MM.1S (cell line): ENCODE measurements at places on chromosomes 2 and 18.
A peak's percentile ranks its signal among the peaks of the same experiment; 100 is the strongest.

GRCh38 chr2:240872317-240873097 is 3.9 kb downstream of the AGXT start:
- DNase-seq = no peak

DNA sequence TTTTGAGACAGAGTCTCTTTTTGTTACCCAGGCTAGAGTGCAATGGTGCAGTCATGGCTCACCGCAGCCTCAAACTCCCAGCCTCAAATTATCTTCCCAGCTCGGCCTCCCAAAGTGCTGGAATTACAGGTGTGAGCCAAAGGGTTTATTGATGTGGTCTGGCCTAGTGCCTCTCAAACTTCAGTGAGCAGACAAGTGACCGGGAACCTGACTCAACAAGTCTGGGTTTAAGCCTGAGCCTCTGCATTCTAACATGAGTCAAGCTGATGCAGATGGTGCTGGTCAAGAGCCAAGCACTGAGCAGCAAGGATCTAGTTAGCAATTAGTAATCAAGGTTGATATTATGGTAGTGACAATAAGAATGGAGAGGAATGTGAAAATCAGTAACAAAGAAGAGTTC is 21.3 kb downstream of the CDK15 start:
- DNase-seq = no peak

GRCh38 chr18:543447-544078 is 36.6 kb upstream of the CETN1 start:
- DNase-seq = no peak

GRCh38 chr2:218716070-218716469 is 5.4 kb downstream of the TTLL4 start:
- DNase-seq = no peak

GRCh38 chr2:217914078-217914477 is 88.7 kb downstream of the TNS1 start:
- DNase-seq = no peak

GRCh38 chr2:43226955-43227829 is 786 bp upstream of the ZFP36L2 start:
- DNase-seq = peak; percentile 82

GRCh38 chr2:121804340-121804739 is 48.9 kb downstream of the TSN start:
- DNase-seq = no peak

- DNase-seq = no peak
Measured at GRCh38 chr2:27356056-27356381, 545 bp downstream of the GTF3C2 start.

DNA sequence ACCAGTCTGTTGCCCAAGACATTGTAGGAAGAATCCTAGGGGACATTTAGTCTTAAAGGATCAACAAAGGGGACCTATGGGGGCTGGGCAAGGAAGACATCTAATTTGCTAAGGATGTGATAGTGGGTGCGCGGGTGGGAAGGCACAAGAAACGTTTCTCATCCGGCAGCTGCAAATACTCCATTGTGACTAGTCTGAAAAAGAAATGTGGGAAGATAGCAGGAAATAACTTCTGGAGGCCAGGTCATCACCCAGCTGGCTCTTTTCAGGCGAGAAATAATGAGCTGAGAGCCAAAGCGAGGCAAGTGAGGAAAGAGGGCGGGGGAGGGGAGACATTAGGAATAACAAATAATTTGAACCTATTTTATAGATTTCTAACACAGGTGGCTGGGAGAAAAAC is 70.3 kb upstream of the NCK2 start:
- no peak for DNase-seq

DNA sequence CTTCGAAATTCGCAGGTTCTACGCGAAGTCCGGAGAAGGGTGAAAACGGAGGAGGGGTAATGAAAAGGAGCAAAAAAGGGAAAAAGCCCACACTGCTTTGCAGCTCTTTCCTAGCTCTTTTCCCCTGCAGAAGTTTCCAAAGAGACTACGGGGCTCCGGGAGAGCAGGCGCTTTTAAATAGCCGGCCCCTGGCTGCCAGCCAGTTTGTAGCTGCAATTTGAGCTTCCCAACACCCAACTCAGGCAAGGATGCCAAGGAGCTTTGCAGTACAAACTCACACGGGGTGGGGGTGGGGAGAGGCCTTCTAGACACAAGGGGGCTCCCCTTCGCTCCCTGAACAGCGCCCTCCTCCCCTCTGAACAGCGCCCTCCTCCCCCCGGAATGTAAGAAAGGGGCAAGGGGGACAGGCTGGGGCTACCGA is at the start of gene IGFBP5:
Gene IGFBP5 (minus strand): TSS at position 149 of the 421 bp plus-strand sequence. CDS start 774 bp downstream, outside the sequence.
- DNase-seq = no peak

DNA sequence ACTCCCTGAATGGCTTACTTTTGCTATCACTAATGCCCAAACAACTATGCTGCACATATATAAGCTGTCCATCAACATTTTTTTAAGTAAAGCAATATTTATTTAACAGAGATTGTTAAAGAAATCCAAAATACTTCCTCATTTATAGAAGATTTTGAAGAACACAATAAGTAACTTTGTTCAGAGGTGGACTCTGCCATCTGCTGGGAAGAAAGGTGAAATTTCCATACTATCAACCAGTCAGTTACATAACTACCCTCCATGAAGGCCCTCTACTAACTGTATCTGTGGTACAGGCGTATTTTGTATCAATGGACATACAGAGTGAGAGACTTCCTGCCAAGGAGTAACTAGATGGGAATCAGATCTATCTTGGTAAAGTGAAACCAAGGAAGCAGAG is 106.0 kb downstream of the DTNB start:
- DNase-seq = peak; percentile 53

- DNase-seq = no peak
Measured at GRCh38 chr2:128817171-128817570, 498.5 kb upstream of the HS6ST1 start.

DNA sequence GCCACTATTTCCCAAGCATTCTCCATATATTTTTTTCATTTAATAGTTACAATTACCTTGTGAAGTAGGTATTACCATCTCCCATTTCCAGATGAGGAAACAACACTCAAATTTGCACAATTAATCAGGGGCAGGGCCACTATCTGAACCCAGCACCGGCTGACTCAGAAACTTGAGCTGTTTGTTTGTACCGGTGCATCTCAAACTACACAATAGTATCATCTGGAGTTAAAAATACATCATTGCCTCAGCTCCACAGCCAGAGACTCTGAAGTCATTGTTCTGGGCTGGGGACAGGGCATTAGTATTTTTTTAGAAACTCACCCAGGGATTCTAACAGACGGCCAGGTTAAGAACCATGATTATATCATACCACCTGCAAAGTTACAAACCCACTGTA is 55.9 kb downstream of the CDCA7 start:
- no peak for DNase-seq

- DNase-seq = no peak
Measured at GRCh38 chr2:19807866-19808265, 93.9 kb downstream of the TTC32 start.

GRCh38 chr2:223319601-223320000 is 267.6 kb downstream of the KCNE4 start:
- DNase-seq = no peak

GRCh38 chr2:19630921-19631320 is 270.9 kb downstream of the TTC32 start:
- DNase-seq = no peak

- no peak for DNase-seq
Measured at GRCh38 chr18:36454245-36454644, 156.7 kb downstream of the FHOD3 start.

DNA sequence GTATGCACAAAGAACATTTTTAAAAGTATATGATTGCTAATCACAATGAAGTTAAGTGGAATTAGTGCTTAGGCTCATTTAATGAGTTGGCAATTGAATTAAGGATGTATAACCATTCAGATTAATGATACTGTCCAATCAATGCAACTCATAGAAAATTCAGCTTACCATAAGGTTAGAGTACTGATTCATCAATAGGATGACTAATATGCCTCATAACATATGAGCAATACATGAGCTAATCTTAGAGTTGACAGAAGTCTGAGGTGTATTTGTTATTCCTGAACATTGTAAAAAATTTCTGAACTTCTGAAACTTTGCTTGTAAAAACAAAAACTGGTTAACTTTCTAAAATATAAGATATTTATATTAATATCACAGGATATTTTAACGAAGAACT is 118.3 kb upstream of the NETO1 start:
- no peak for DNase-seq

DNA sequence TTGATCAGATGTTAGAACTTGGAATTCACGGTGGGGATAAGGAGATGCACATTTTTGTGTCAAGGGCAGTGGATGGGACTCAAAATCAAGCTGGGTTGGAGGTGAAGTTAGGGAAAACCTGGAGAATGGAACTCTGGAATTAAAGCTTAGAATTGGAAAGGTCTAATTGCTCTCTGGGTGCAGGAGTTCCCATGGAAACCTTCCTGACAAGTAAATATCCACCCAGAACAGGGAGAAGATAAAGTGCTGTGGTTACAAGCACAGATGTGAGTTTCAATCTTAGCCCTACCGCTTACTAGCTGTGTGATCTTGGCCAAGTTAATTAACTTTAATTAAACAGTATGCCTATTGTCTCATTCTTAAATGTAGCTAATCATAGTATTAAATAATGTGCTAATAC is 71.3 kb upstream of the TCF7L1 start:
- no peak for DNase-seq

DNA sequence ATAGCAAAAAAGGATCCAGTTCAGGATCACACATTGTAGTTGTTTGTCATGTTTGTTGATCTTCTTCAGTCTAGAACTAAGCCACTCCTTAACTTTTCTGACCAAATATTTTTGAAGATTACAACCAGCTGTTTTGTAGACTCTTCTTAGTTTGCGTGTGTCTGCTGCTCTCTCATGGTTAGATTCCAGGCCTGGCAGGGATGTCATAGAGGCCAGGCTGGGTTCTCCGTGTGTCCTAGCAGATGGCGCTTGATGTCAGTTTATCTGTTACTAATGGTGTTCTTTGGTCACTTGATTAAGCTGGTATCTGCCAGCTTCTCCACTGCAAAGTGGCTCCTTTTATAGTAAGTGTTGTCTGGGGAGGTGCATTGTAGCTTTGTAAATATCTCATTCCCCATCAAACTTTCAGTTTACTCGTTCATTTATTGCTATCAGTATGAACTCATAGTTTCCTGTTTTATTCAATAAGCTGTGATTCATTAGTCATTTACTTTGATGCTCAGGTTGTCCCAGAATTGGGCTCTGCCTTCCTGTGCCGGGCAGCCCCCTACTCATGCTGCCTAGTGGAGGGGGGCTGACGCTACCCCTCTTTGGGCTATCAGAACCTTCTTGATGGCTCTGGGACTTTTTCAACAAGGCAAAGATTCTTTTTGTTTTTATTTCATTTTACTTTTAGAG is 42.1 kb downstream of the GRHL1 start:
- no peak for DNase-seq

DNA sequence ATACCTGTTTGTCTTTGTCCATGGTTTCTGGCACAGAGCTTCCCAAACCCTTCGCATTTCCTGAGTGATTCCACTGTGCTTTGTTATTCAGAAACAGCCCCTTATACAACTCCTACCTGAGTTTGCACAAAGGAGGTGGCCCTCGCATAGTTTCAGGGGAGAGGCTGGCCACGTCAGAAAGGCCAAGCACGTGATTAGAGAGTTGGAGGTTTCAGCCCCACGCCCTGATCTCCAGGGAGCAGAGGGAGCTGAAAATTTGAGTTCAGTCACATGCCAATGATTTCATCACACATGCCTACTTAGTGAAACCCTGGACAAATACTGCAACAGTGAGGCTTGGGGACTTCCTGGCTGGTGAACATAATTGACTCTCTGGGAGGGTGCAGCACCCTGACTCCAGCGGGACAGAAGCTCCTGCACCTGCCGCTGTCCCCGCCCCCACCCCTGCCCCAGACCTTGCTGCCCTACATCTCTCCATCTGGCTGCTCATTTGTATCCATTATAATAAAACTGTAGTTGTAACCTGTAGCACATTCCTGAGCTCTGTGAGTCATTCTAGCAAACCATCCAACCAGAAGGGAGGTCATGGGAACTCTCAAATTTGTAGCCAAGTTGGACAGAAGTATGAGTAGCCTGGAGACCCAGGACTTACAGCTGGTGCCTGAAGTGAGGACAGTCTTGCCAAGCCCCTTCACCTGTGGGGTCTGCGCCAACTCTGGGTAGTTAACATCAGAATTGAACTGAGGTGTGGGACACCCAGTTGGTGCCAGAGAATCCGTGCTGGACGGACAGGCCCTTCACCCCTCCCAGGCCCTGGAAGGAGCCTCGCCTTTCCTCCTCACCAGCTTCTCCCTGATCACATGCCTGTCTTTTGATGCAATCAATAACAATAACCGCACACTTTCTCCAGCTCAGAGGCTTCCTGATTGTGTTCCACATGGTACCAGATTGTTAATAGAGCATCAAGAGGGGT is 224.3 kb downstream of the ANAPC1 start:
- DNase-seq = peak; percentile 51

- DNase-seq = no peak
Measured at GRCh38 chr2:194319222-194319992, 1337.6 kb upstream of the SLC39A10 start.

- DNase-seq = no peak
Measured at GRCh38 chr2:59034837-59035236, 793.7 kb upstream of the FANCL start.

GRCh38 chr2:189797902-189798301 is 13.7 kb downstream of the PMS1 start:
- DNase-seq = no peak

GRCh38 chr2:175605640-175606009 is 396.4 kb downstream of the LNPK start:
- no peak for DNase-seq

- no peak for DNase-seq
Measured at GRCh38 chr2:179332903-179333302, 68.3 kb upstream of the SESTD1 start.

DNA sequence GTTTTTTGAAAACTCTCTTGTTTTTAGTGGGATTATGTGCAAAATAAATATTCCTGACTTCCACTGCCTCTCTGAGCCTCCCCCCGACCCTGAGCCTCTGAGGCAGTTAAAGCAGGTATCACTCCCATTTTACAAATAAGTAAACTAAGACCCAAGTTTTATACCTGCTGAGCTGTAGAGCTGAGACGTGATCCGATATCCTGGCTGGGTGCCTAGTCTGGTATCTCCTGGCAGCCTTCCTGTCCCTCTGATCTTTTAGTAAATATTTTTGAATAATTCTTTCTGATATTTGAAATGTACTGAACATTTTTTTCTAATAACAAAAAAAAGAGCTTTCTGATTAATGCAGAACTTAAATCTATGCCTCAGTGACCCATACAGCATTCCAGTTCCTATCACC is 108.3 kb upstream of the NOSTRIN start:
- DNase-seq = no peak

DNA sequence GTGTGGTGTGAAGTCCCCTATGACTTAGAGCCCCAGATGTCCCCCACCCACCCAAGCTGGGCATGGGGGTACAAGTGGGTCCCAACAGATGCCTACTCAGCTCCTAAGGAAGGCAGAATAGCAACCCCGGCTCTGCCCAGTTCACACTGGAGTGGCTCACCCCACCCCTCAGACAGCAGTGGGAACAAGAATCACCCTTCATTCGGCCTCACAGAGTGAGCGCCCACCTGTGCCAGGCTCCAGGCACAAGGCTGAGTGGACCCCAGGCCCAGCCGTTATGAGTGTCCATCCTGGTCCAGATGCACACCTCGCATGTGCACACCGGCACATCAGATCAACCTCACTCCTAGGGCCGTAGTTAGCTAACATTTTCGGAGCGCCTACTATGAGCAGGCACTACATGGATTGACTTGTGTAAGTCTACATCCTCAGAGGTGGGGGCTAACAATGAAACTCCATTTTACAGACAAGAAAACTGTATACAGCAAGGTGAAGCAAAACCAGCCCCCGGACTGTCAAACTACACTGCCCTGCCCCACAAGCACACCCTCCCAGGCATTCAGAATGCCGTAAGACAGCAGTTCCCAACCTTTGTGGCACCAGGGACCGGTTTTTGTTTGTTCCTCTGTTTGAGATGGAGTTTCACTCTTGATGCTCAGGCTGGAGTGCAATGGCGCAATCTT is 2.8 kb upstream of the ASTL start:
- no peak for DNase-seq
